ENCODE measurements at places on chromosomes 5 and 9.

- no peak for DNase-seq
- H3K27ac ChIP-seq, result no peak overlapping the region
- no peaks in the 10 kb centered on the region for H3K27me3 ChIP-seq
- no peak overlapping the region for H3K4me3 ChIP-seq
- no peaks in the 10 kb centered on the region for H3K36me3 ChIP-seq
Observed at GRCh38 chr9:2743937-2744529, 26.7 kb downstream of the KCNV2 start.

DNA sequence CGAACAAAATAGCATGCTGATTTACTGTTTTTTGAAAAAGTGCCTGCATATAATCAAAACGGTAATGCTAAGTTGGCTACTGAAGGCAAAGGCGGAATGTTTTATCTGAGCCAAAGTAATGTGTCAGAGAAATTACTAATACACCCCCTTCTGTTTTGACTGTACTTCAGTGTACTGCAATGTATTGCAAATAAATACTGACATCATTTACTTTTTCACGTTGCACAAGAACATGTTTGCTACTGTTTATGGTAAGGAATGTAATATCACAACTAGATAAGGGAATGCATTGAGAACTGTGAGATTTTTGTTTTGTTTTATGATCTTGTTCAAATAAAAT, 813 bp upstream of the AGTPBP1 start:
- no peaks in the 10 kb centered on the region for H3K36me3 ChIP-seq
- no peak overlapping the region for H3K27ac ChIP-seq
- H3K27me3 ChIP-seq, result no peaks in the 10 kb centered on the region
- DNase-seq, result no peak

- no peak for DNase-seq
- no peaks in the 10 kb centered on the region for H3K27me3 ChIP-seq
- no peaks in the 10 kb centered on the region for H3K4me1 ChIP-seq
- H3K4me3 ChIP-seq, result no peak overlapping the region
Observed at GRCh38 chr9:93001031-93001430, 53.7 kb downstream of the FGD3 start.

- no peak overlapping the region for H3K4me3 ChIP-seq
- no peaks in the 10 kb centered on the region for H3K4me1 ChIP-seq
Observed at GRCh38 chr5:83353231-83353630, 118.3 kb upstream of the VCAN start.

DNA sequence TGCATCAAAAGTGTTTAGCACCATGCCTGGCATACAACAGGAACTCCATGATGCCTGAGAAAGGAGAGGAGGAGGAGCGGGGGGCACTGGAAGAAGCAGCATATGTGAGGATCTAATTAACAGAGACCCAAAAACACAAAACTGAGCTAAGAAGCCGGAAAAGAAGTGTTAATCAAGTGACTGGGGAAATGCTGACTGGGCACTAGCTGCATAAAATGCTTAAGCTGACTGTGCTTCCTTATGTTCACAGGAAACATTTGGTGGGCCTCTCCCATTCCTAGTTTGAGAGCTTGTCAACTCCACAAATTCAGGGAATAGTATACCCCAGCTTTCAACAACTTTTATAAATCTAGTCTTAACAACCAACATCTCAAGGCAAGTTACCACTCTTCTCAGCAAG, 26.6 kb downstream of the DEPDC1B start:
- no peak for DNase-seq
- no peak overlapping the region for H3K4me3 ChIP-seq
- peaks cover 77% of the 10 kb centered on the region for H3K4me1 ChIP-seq
- peaks cover 3% of the 10 kb centered on the region for H3K36me3 ChIP-seq
- no peaks in the 10 kb centered on the region for H3K27me3 ChIP-seq

Data from Caco-2 (cell line).